ENCODE measurements at places on chromosomes 6 and 20. TPM values are rescaled to one million over a fixed set of nuclear protein-coding genes. Genes with fewer than 3 reads are reported as not detected.

- no peak for DNase-seq
Measured at GRCh38 chr20:6533761-6534479, 233.6 kb upstream of the BMP2 start.

DNA sequence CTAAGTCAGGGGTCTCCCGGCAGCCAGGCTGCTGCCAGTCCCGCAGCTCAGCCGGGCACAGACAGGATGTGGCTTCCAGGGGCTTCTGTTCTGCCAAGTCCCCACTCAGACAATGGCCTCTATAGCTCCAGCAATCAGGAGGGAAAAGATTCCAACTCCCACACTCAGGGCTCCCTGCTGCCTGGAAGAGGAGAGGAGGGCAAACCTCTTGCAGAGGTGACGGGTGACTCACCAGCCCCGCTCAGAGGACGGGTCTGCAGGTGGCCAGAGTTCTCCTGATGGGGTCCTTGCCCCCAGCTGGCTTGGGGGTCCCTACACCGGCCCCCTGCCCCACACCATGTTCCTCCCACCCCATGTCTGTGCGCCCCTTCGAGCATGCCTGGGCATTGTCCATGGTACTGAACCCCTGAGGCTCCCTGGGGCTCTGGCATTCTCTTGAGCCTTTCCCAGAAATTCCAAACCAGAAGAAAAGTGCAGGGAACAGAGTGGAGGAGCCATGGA lies 32.6 kb downstream of the NTSR1 start:
- DNase-seq: no peak

GRCh38 chr6:151004383-151005024 lies 139.0 kb downstream of the MTHFD1L start:
- no peak for DNase-seq

- no peak for DNase-seq
Measured at GRCh38 chr6:85484948-85485347, 35.1 kb downstream of the NT5E start.

- no peak for DNase-seq
Measured at GRCh38 chr6:54706844-54707605, 139.5 kb upstream of the FAM83B start.

GRCh38 chr6:34239893-34240292 lies 3.2 kb downstream of the HMGA1 start:
- no peak for DNase-seq

DNA sequence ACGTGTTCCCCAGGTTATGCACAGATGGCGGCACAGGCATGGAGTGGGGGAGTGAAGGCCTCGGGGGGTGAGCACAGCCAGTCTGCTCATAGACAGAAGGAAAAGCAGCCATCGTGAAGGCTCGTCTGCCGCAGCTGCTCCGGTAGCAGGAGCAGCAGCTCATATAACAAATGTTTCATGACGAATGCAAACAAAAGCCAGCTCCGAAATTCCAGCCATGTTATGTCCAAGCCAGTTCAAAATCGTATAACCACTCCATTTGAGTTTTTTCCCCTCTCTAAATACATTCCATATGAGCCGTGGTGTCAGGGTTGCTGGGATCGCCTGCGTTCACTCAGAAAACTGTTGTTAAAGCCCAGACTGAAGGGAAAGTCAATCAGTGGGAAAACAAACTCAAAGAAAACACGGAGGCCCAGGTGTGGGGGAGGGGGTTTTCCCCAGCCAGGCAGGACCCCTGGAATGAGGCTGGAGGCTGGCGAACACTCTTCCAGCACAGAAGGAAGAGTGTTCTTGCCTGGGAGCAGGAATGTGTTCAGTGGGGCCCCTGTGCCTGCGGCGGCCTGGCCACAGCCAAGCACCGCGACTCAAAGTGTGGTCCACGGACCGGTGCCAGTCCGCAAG lies 280.4 kb upstream of the TAB2 start:
- DNase-seq: no peak

- no peak for DNase-seq
Measured at GRCh38 chr6:41367700-41368099, 32.3 kb downstream of the NCR2 start.

- no peak for DNase-seq
Measured at GRCh38 chr20:63785691-63786131, 45.4 kb downstream of the ZBTB46 start.

DNA sequence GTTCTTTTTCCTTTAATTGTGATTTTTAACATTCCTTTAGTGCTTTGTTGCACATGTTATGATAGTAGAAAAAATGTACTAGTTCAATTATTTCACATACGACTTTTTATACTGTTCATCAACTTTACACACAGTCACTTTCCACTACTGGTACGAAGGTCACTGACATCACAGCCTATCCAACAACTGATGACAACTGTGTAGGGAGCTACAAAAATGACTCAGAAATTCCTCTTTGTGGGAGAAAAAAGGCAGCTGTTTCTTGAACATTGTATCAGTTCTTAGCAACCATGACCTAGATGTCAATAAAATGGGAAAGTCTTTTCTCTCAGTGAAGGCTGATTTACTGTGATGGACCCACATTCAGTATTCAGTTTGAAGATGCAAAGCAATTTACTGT lies 7.0 kb upstream of the ID4 start:
- DNase-seq: no peak

GRCh38 chr20:48171071-48171470 lies 385.8 kb upstream of the SULF2 start:
- no peak for DNase-seq

GRCh38 chr6:100210137-100211117 lies 216.4 kb upstream of the MCHR2 start:
- DNase-seq: no peak

- no peak for DNase-seq
Measured at GRCh38 chr6:166764473-166765233, 137.6 kb upstream of the RPS6KA2 start.

DNA sequence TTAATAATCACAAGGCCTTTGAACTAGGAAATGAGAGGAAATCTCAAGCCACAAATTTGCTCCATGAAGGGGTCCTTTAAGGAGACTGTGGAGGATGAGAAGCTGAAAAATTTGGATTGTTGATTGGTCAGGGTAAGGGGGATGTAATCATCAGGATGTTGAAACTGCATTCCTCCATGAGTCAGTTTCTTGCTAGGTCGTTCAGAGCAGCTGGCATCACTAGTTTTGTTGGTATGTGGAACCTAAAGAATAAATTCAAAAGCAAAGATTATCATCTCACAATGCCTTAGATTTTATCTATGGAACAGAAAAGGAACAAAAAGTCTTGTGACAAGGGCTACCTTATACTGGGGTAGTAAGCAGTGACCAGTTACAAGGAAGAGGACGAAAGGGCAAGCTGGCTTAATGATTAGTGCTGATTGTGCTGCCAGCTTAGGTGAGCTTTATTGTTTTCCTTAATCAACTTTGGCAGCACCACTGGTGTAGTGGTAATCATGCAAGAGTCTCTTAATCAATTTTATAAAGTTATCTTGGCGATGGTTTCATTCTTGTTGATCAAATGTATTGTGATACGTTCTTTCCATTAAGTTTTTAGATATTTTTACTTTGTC lies 36.6 kb downstream of the CRISP2 start:
- no peak for DNase-seq

Gene GPANK1
- 33.3 TPM for total RNA-seq

Gene FNDC11
- total RNA-seq: 0.10 TPM

Gene TJAP1
- 36.5 TPM for total RNA-seq

Gene NUP153
- 93.2 TPM for total RNA-seq

Gene EPPIN
- not detected for total RNA-seq

Gene MOCS1
- 3.3 TPM for total RNA-seq

Gene MUCL3
- total RNA-seq: not detected

All from activated naive CD8-positive, alpha-beta T cell treated with anti-CD3 and anti-CD28 coated beads for 36 hours (primary cell).